Adipocyte (in vitro differentiated cells): ENCODE measurements at places on chromosomes 3 and 15.

GRCh38 chr3:113719294-113719693 is 22.9 kb upstream of the USF3 start:
- no peak for DNase-seq

DNA sequence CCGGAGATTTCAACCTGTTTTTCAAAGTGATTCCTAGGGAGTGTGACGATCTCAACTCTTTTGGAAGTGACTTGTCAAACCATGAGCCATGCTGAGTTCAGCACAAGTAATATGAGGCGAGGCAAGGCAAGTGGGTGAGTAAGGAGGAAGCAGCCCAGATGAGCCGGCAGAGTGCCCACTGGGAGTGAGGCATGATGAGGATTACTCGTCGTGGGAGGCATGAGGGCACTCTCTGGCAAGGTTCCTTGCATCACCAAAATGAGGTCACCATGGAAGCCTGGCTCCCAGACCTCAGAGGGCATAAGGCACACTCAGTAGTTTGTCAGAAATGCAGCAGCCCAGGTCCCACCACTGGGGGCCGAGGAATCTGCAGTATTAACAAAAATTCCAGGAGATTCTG is 636.1 kb downstream of the MAGI1 start:
- DNase-seq: peak; percentile 86

DNA sequence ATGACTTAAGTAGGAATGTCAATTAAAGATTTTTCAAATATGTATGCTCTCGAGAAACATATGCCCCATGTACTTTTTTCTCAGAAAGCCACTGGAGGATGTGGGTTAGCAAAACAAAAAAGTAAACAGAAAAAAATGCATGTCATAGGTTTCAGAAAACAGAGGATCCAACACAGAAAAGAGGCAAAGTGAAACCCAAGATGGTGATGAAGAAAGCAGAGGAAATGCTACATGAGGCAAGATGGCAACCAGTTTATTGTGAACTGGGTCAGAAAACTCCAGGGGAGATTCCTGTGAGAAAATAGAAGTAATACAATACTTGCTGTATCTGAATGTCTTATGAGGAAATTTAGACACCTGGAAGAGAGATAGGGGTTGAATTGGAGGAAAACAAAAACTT is 30.8 kb upstream of the EOMES start:
- DNase-seq: no peak

GRCh38 chr3:57840473-57840872 is 84.4 kb downstream of the SLMAP start:
- no peak for DNase-seq

GRCh38 chr15:99177679-99178078 is 71.7 kb downstream of the TTC23 start:
- DNase-seq: peak; percentile 24

- DNase-seq: peak; percentile 19
Measured at GRCh38 chr15:74336061-74337005, 31.1 kb downstream of the CYP11A1 start.

DNA sequence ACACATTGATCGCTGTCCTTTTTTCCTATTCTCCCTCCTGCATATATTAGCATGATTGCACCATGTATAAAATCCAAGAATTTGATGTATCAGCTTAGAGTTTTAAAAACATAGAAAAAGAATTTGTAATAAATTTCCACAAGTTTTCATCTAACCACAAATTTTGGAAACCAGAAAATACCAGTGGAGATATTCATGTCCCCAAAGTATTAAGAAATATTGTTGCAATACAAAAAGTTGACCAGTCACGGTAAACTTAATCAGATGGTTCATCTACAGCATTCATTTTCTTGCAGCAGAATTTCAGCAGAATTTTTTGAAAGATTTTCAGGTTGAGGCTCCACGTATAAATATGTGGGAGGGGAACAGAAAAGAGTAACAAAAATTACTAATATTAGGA is 500.9 kb upstream of the MDFIC2 start:
- DNase-seq: no peak

- no peak for DNase-seq
Measured at GRCh38 chr3:125318167-125318865, 56.8 kb downstream of the ZNF148 start.

GRCh38 chr3:196754091-196754981 is 14.7 kb downstream of the PAK2 start:
- DNase-seq: peak; percentile 23

GRCh38 chr3:98536456-98537017 is 4.8 kb downstream of the GPR15 start:
- no peak for DNase-seq

- DNase-seq: peak; percentile 47
Measured at GRCh38 chr3:116920826-116921610, 211.4 kb downstream of the TUSC7 start.
